ENCODE measurements at places on chromosomes 6 and 20. TPM values are rescaled to one million over a fixed set of nuclear protein-coding genes. Genes with fewer than 3 reads are reported as not detected.

CALHM5 gene
- polyA plus RNA-seq, result not detected

SLC35D3 gene
- polyA plus RNA-seq, result not detected

TBXT gene
- not detected for polyA plus RNA-seq

APOM gene
- polyA plus RNA-seq, result 4.4 TPM

MYO6 gene
- 49.1 TPM for polyA plus RNA-seq

CASS4 gene
- not detected for polyA plus RNA-seq

BACH2 gene
- polyA plus RNA-seq, result 45.5 TPM

C4B gene
- polyA plus RNA-seq, result 4.4 TPM

PACRG gene
- 6.9 TPM for polyA plus RNA-seq

HAO1 gene
- polyA plus RNA-seq, result not detected

ELOVL2 gene
- 5.4 TPM for polyA plus RNA-seq

MLN gene
- polyA plus RNA-seq, result not detected

ID1 gene
- polyA plus RNA-seq, result 26.3 TPM

RAET1E gene
- polyA plus RNA-seq, result not detected

BMP7 gene
- 3.6 TPM for polyA plus RNA-seq

DSE gene
- 15.0 TPM for polyA plus RNA-seq

SCUBE3 gene
- 7.3 TPM for polyA plus RNA-seq

OOEP gene
- not detected for polyA plus RNA-seq

MDFI gene
- 42.8 TPM for polyA plus RNA-seq

LRRC1 gene
- polyA plus RNA-seq, result 19.4 TPM

CAPN11 gene
- polyA plus RNA-seq, result not detected

PPP1R11 gene
- polyA plus RNA-seq, result 39.7 TPM

EIF2S2 gene
- polyA plus RNA-seq, result 59.6 TPM

PLAGL1 gene
- 22.3 TPM for polyA plus RNA-seq

PLCG1 gene
- 243 TPM for polyA plus RNA-seq

OR2B6 gene
- not detected for polyA plus RNA-seq

GMEB2 gene
- polyA plus RNA-seq, result 14.1 TPM

DACT2 gene
- 0.48 TPM for polyA plus RNA-seq

CLPSL2 gene
- polyA plus RNA-seq, result not detected

OPRL1 gene
- polyA plus RNA-seq, result 18.4 TPM

IYD gene
- polyA plus RNA-seq, result not detected

ECT2L gene
- not detected for polyA plus RNA-seq

OR2H2 gene
- not detected for polyA plus RNA-seq

HLA-DRA gene
- polyA plus RNA-seq, result not detected

Measured in neural cell (in vitro differentiated cells).